ENCODE measurements at places on chromosomes 13 and 19. TPM values are rescaled to one million over a fixed set of nuclear protein-coding genes. Genes with fewer than 3 reads are reported as not detected.

GRCh38 chr13:74052402-74052928 lies 81.7 kb downstream of the KLF12 start:
- DNase-seq: no peak

GRCh38 chr13:111344471-111345191 lies 24.2 kb downstream of the TEX29 start:
- DNase-seq: no peak

DNA sequence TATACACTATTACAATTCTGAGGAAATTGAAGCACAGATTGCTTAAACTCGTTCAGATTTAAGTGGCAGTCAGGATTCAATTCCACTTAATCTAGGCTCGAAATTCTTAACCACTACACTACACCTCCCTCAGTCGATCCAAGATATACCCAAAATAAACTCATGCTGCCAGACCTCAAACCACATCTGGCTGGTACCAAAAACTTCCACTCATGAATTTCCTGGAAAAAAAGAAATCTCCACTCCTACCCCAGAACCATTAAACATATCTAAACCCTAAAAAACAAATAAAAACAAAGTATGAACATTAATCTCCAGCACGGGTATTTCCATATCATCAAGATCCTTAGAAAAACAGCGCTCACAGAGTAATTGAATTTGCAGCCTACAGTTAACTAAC lies 1.1 kb downstream of the ZFP30 start:
- no peak for DNase-seq

DNA sequence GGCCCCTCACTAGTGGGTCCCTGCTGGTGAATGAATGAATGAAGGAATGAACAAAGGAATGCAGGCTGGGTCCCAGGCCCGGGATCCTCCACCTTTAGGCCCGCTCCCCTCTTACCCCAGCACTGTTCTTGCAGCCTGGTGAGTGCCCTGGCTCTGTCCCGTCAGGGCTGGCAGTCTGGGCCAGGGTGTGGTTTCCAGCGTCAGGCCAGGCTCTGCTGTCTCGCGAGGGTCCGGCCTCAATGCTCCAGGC lies 317 bp downstream of the LYL1 start:
- no peak for DNase-seq

GRCh38 chr13:82002710-82003109 lies 1661.8 kb upstream of the SPRY2 start:
- no peak for DNase-seq

DNA sequence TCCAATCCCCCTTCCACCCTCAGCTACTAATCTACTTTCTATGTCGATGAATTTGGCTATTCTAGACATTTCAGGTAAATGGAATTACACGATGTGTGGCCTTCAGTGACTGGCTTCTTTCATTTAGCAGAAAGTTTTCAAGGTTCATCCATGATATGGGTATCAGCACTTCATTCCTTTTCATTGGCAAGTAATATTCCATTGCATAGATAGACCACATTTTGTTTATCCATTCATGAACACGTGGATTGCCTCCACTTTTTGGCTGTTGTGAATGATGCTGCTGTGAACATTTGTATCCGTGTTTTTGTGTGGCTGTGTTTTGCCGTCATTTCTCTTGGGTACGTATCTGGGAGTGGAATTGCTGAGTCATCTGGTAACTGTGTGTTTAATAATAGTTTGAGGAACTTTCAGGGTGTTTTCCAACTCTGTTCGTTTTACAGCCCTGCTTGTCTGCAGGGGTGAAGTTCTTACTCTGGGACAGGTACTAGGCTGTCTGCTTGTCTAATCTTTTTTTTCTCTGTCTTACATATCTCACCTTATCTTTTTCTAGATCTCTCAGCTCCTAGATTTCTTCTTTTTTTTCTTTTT lies 32.5 kb downstream of the MARK4 start:
- no peak for DNase-seq

DNA sequence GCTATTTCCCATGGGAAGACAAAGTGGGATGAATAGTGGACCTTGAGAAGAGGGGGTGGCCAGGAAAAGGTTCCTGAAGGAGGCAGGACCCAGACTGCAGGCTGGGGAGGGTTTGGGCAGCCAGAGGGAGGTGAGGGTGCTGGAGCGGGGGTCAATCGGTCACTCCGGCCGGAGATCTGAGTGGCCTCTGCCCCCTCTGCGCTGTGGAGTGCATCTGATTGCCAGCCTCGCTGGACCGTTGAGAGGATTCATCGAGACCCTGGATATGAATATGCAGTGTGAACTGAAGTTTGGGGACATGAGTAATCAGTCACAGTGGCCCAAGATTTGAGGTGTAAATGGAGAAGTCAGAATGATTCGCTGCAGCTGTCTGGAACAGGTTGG lies 5.5 kb upstream of the ZNF580 start:
- no peak for DNase-seq

- no peak for DNase-seq
Observed at GRCh38 chr13:48595431-48596429, 58.0 kb upstream of the CYSLTR2 start.

- peak; percentile 84 for DNase-seq
Observed at GRCh38 chr19:778910-779653, 18.2 kb upstream of the PTBP1 start.

DNA sequence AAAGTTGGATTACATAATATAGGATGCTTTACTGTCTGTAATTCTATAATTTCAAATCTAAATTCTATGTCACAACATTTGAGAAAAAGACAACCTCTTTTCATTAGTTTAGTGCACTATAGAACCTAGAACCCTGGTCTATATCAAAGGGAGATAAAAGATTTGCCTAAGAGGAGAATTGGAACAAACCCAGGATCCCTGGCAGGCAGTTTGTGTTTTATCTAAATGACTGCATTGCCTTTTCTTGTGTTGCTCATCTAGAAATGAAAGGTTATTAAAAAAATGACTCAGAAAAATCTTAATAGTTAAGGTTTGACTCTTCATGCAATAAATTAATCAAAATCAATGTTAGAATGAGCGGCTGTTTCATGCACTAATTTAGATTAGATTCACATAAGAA lies 96.7 kb downstream of the PCDH9 start:
- no peak for DNase-seq

- DNase-seq: no peak
Observed at GRCh38 chr13:51913421-51914136, 51.8 kb downstream of the CCDC70 start.

GRCh38 chr19:47741544-47742140 lies 3.7 kb upstream of the NOP53 start:
- DNase-seq: no peak

DNA sequence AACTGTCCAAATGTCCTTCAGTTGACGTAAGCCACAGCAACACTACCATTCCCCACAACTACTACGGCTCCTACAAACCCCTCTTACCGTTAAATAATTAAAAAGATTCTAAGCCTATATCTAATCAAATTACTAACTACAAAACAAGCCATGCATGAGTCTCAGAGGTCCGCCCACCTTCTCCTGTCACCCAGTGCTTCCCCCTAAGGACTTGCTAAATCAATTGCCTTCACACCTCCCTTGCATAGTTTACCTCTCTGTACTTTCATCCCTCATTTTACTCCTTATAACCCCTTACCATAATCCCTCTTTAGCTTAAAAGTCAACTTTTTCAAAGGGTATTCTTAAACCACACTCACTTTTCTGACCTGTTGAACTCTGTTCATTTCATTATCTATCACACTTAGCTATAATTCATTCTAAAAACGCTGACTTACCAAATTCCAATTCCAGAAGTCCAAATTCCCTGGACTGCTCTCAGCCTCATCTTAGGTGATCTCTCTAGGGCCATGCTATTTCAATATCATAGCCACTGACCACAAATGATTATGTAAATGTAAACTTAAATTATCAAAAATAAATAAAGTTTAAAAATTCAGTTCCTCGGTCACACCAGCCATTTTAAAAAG lies 187.8 kb downstream of the DIAPH3 start:
- DNase-seq: no peak

SCAF1 gene
- 28.6 TPM for total RNA-seq

SWSAP1 gene
- total RNA-seq: 3.3 TPM

BORA gene
- 6.0 TPM for total RNA-seq

PRR22 gene
- total RNA-seq: 0.30 TPM

DLEU7 gene
- 0.61 TPM for total RNA-seq
